ENCODE measurements at places on chromosomes 2 and 18.

- no peak for DNase-seq
These were observed 12.1 kb downstream of the TMEM131 start for GRCh38 chr2:97983698-97984097.

- DNase-seq, result no peak
These were observed at the start of gene CD8A for GRCh38 chr2:86790676-86791572. CD8A (minus strand) TSS chr2:86790913; CDS start chr2:86790825, 88 bp downstream.

DNA sequence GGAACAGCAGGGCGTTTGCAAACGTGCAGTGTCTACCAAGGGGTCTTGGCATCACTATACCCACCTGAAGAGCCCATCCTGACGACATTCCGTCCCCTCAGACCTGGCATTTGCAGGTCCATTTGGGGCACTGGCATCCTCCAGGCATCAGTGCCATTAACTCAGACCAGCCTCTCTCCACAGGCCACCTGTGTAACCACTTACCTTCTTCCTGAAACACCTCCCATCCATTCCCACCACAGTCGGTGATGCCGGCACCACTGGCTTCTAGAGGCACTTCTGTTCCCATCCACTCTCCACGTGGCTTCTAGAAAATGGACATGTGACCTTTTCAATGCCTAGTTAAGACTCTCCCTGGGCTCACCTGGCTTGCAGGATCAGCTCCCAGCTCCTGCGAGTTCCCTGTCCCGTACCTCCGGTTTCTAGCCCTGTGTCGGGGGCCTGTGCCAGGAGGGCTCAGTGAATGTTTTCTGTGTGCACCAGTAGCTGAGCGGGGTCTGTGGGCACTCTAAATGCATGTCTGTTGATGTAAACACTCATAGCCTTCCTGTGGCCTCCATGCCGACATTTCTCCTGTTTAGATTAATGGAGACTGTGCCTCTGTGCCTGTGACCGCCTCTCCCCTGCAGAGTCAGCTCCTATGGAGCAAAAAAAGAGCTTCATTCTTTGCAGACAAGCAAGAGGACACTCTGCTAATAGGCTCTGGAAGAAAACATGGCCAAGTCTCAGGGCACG, 458.0 kb upstream of the HS6ST1 start:
- no peak for DNase-seq

DNA sequence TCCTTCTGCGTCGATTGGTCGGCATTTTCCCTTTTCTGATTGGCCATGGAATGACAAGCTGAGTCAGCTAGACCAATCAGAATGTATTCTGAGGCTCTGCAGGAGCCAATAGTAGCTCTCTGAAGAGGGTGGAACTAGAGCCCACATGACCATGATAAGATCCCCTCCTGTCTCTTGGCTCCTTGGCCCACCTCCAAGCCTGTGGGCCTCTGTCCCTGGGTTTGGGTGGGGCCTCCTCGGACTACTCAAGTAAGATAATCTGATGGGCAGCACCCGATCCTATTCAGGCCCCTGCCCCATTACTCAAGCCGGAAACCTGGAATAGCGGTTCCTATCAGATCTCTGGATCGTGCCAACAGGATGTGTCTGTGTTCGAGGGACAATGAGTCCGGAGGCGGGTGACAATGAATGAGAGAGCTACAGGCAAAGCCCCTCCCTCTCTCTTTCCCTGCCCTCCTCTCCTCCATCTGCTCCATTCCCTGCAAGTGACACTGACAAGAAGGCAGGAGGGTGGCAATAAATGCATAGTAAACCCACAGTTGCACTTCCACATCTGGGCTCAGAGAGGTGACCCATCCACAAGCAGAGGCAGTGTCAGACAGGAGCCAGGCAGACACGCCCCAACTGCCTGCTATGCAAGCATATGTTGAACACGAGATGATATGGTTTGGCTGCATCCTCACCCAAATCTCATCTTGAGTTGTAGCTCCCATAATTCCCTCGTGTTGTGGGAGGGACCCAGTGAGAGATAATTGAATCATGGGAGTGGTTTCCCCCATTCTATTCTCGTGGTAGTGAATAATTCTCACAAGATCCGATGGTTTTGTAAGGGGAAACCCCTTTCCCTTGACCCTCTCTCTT, 114.7 kb downstream of the TNS1 start:
- no peak for DNase-seq

- no peak for DNase-seq
These were observed 84.8 kb downstream of the CCBE1 start for GRCh38 chr18:59612381-59612780.

DNA sequence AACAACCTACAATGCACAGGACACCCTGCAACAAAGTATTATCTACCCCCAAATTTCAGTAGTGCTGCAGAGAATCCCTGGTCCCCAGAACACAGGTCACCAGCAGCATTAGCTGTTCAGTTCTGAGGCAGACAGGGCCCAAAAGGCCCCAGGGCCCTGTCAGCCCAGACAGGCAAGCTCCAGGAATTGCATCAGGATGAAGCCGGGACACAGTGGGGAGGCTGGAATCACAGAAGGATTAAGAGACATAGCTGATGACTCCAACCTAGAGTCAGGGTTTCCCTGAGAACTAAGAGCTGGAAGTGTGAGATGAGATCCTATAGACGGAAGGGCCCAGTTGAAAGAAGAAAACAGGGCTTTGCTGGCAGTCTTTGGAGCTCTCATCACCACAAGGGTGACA, 148.1 kb downstream of the GALNT14 start:
- DNase-seq, result no peak

- no peak for DNase-seq
These were observed 1579.0 kb upstream of the NXPH2 start for GRCh38 chr2:140359056-140359771.

- DNase-seq, result no peak
These were observed 4.5 kb downstream of the CXCR2 start for GRCh38 chr2:218130377-218130776.

- no peak for DNase-seq
These were observed 6.0 kb upstream of the DTNA start for GRCh38 chr18:34704074-34704473.

DNA sequence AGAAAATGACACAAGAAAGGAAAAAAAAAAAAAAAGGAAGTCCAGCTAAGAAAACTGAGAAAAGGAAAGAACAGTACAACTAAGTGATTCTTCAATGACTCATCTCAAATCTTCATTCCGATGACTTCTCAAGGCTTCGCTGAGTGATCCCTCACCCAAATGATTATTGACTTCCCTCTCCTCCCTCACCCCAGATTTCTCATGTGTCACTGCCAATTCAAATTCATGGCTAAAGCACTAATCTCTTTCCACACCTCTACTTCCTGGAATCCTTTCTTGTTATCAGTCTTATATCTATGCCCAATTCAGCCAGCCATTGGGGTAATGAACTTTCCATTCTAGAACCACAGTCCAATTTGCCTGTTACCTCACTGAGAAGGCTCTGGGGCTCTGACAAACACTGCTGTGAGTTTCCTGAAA, 7.2 kb upstream of the ABCB11 start:
- DNase-seq, result no peak

GRCh38 chr2:17030047-17030446, 364.4 kb upstream of the CYRIA start:
- DNase-seq, result no peak
